Omental fat pad (tissue), 4 donors: ENCODE measurements at places on chromosomes 5 and 9. TPM values are rescaled to one million over a fixed set of nuclear protein-coding genes. Genes with fewer than 3 reads are reported as not detected.

DNA sequence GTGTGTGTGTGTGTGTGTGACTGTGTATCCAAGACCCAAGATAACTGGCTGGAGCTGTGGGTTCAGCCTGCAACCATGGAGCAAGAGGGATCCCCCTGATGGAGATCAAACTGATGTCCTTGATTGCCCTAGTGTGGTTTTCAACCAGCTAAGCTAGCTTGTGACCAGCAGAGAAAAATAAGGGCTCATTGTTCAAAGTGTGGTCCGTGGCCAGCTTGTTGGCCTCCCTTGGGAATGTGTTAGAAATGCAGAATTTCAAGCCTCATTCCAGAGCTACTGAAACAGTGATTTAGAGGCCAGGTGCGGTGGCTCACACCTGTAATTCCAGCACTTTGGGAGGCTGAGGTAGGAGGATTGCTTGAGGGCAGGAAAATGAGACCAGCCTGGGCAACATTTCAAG is 79.9 kb downstream of the ACER2 start:
- DNase-seq, result no peak

DNA sequence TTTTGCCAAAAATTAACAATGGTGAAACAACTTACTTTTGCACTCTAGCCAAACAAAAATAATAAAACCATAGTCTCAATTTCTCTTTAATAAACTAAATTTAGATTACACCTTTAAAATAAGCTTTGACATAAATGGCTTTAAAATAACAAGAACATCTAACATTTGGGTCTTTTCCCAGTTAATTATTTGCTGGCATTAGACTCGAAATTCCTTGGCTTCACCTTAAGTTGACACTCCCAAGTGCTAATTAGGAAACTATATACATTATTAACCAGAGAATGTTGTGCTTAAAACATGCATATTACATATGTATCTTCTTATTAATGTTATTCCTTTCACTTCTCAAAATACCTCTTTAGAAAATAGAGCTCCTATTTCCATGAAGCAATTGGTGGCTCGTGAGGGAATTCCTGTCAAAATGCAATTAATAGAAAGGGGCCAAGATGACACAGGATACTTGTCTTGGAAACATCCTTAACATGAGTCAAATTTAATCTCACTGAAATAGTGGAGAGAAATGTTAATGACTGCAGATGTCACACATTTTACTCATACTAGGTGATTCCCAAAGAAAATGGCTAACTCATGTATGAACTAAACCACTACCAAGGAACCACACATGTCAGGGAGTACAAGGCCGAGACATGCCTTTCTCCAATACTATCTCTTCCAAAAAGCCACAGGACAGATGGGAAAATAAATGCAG is 932.9 kb upstream of the DMAC1 start:
- DNase-seq, result no peak

GRCh38 chr5:150641824-150642566 is 1.5 kb downstream of the SYNPO start:
- no peak for DNase-seq

ZNF462 gene
- 16.2 TPM for total RNA-seq

DNA sequence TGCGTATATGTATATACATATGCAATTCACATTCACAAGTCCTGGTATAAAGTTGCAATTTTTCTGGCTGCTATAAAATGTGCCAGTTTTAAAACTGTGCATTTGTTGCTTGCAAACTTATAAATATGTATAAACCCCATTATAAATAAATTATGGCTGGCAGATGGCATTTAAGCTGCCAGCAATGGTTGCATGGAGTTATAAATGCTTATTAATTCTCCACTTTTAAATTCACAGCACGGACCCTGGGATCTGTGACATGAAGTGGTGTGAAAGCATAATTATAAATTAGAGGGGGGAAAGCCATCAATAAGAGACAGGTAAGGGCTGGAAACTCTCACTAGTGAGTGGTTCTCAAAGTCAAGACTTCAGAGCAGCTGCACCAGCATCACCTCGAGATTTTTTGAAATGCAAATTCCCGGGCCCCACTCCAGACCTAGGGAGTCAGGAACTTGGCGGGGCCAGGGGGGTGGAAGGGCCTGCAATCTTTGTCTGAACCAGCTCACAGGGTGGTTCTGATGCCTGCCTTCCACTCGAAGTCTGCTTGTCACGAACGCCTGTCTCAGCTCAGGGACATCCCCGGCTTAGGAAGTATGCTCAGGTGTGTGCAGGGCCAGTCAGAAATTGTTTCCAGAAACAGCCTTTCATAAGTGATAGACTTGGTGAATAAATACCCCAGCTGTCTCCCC is 16.9 kb downstream of the S1PR3 start:
- DNase-seq, result no peak

NUTM2F gene
- total RNA-seq, result not detected

DNA sequence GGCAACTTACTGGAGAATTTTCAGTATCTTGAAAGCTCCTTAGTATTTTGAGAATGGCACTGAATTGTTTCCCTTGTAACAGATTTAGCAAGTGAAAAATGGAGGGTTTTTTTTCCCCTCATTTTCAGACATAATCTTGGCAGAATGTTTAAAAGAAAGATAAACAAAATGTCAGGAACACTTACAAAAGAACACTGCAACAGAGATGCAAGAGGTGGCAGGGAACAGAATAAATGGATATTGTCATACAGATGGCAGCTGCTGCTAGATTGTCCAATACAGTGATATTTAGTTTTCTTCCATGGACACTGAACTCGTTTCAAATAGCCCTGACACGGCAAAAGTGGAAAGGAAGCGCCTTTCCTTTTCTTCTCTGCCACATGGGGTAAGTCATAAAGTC is 76.9 kb upstream of the ZNF608 start:
- DNase-seq, result no peak

- no peak for DNase-seq
Measured at GRCh38 chr9:37790096-37790495, 5.2 kb upstream of the EXOSC3 start.

- no peak for DNase-seq
Measured at GRCh38 chr5:119322312-119322947, 33.4 kb upstream of the TNFAIP8 start.

- DNase-seq, result no peak
Measured at GRCh38 chr5:135129307-135129706, 95.3 kb upstream of the PITX1 start.

DNA sequence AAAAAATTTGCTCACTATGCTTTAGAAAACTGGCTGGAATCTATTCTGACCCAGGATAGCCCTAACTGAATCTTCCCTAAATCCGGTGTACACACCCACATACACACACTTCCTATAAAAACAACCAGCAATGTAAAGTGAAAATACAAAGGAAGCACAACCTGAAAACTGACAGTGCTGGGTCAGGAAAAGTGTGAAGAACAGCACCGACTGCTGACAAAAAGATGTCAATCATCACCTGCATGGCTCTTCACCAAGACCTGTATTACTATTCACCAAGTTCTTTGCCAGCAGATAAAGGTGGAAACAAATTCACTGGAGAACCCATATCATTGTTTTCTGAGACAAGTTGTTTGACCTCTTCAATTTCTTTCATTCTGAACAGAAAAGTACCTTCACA is 293.8 kb upstream of the GRAMD2B start:
- DNase-seq, result no peak

RNF180 gene
- total RNA-seq, result 9.8 TPM

MOCS2 gene
- 40.7 TPM for total RNA-seq

GRCh38 chr5:10985721-10986110 is 224.7 kb upstream of the DAP start:
- DNase-seq, result no peak

DNA sequence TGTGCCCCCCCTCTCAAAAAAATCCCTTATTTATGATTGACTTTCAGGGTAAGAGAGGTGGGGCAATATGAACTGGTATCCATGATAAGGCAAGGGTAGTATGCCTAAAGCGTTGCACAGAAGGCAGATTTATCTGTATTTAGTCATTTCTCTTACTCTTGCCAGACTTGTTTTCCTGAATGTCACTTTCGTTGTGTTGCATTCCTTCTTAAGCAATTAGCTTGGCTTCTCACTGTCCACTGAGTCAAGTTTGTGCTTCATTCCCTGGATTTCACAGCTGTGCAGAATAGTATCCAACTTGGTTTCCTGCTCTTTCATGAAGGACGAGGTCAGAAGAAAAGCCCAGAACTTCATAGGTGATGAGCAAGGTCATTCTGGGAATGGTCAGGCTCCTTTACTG is 301.5 kb upstream of the ACTBL2 start:
- no peak for DNase-seq

DNA sequence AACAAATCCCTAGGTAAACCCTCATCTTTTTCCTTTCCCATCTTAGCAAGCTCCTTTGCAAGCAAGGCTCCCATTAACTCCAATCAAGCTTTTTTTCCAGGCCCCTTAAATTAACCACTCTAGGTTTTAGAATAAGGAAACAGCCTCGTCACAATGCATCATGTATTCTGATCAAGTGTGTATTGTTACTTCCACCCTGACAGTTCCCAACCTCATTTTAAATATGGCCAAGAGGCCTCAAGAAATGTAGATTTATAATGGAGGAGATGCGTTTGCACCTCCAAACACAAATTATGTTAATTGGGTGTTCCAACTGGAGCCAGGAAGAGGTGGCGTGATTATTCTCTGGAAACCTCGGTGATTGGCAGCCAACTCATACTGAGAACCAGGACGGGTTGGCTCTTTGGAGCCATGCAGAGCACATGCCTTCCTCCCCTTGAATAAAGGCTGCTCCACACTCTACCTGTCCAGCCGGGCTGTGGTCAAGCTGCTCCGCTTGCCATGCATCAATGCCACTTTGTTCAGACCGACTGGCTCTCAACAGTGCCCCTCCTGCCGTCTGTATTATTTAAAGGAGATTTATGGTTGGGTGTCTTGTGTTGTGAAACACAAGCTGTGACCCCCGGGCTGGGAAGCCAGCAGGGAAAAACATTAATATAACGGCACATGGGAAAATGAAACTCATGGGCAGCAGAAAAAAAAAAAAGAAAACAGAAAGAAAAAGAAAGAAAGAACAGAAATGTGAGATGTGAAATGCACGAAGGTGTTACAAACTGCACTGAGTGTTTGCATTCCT is 191.1 kb downstream of the EBF1 start:
- DNase-seq, result no peak

GRCh38 chr9:112890106-112891081 is at the start of gene SLC46A2:
SLC46A2 (minus strand) TSS chr9:112890876; CDS start chr9:112890681, 195 bp downstream.
- DNase-seq, result no peak

PRSS3 gene
- total RNA-seq, result not detected
